ENCODE measurements at places on chromosomes 5 and 9.

DNA sequence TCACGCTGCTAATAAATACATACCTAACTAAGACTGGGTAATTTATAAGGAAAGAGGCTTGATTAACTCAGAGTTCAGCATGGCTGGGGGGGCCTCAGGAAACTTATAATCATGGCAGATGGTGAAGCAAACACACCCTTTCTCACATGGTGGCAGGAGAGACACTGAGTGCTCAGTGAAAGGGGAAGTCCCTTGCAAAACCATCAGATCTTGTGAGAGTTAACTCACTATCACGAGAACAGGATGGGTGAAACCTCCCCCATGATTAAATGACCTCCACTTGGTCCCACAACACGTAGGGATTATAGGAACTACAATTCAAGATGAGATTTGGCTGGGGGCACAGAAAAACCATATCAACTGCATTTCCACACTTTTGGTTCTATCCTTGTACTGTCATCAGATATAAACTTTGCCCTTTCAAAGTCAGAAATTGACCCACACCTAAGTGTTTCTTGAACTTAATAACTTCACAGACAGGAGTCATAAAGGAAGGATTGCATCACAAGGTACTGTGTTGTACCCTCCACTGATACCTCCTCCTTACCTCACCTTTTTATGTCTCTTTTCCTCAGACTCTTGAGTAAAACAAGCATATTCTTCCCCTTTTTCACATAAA is 319.1 kb upstream of the PIK3R1 start:
- no peak for DNase-seq

- DNase-seq = no peak
Measured at GRCh38 chr5:80998590-80998979, 38.4 kb downstream of the RASGRF2 start.

- no peak for DNase-seq
Measured at GRCh38 chr5:21419383-21419782, 1431.4 kb upstream of the CDH18 start.

- no peak for DNase-seq
Measured at GRCh38 chr5:56317923-56318561, 84.9 kb upstream of the ANKRD55 start.

- DNase-seq = no peak
Measured at GRCh38 chr9:127833555-127833954, 20.9 kb downstream of the ENG start.

GRCh38 chr5:163915481-163915961 is 410.1 kb downstream of the MAT2B start:
- no peak for DNase-seq

DNA sequence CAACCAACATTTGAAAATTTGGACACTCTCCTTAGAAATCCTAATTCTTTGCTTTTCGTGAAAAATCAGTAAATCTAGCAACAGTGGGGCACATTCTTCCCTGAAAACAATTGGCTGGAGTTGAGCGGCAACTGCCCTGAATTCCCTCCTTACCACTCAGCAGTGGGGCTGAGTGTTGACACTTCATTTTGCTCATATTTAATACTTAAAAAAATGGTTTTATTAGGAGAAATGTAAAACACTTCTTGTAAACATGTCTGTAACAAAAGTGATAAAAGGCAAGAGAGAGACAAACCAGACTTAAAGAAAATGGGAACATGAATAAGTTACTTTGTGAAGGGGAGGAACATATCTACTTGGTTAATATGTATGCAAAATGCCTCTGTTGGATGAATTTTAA is 193.5 kb downstream of the CNTLN start:
- no peak for DNase-seq

DNA sequence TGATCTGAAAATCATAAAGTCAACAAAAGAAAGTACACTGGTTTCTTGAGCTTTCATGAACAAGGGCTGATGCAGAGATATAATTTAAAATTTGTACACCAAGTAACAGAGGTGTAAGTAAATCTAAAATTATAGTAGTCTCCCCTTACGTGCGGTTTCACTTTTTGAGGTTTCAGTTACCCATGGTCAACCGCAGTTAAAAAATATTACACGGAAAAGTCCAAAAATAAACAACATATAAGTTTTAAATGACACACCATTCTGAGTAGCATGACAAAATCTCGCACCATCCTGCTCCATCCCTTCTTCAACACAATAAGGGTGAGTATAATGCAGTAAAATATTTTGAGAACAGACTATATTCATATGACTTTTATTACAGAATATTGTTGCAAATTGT is 54.4 kb downstream of the AUH start:
- no peak for DNase-seq

DNA sequence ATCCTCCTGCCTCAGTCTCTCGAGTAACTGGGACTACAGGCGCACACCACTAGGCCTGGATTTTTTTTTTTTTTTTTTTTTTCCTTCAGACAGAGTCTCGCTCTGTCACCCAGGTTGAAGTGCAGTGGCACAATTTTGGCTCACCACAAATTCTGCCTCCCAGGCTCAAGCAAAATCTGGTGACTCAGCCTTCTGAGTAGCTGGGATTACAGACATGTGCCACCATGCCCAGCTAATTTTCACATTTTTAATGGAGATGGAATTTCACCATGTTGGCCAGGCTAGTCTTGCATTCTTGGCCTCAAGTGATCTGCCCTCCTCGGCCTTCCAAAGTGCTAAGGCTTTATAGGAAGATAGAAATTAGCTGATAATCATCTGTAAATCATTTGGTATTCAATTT is 43.9 kb downstream of the NSA2 start:
- DNase-seq = no peak

DNA sequence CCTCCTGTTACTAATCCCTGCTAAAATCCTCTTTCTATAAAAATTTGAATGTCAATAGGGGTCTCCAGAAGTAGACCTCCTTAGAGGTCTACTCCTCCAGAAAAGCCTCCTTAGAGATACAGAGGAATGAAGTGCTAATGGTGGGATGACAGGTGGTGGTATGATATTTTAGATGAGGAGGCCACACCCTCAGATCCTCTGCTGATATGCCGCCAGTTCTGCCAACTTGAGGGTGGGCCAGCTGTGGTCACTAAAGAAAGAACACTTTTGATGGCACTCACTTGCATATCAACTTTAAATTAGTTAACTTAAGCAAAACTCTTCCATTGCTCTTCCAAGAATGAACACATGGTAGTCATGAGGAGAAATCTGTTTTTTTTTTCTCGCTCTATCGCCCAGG is 16.9 kb upstream of the UBAP2 start:
- DNase-seq = no peak

DNA sequence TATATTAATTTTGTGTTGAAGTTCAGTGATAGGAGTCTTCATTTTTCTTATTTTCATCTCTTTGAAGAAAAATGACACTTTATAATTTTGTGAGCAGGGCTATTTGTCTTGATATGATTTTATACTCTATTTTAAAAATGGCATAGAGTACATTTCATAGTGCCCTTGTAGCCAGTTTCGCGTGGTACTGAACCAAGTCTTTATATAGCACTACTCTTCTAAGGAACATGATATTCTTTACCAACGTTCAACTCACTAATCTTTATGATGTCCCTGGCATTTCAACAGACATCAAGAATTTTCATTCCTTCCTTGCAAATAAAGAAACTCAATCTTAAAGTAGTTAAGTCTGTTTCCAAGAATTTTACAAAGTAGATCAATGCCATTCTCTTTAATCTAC is 41.5 kb upstream of the HOMER1 start:
- no peak for DNase-seq

- DNase-seq = no peak
Measured at GRCh38 chr5:132074091-132074771, 642 bp downstream of the CSF2 start.

- no peak for DNase-seq
Measured at GRCh38 chr9:77647267-77648233, 572 bp downstream of the GNA14 start.

DNA sequence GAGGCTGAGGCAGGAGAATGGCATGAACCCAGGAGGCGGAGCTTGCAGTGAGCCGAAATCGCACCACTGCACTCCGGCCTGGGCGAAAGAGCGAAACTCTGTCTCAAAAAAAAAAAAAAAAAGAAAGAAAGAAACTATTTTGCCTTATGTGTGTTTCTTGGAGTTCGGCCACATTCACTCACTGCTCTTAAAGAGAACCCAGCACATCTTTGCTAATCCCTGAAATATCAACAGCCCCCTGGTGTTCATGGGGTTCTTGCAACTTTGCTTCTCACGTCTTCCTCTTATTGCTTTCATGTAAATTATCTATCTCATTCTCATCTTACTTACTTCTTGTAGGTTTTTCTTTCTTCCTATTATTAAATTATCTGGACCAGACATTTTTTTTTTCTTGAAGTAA is 126.3 kb upstream of the ASTN2 start:
- DNase-seq = no peak

- DNase-seq = no peak
Measured at GRCh38 chr9:34010979-34011378, 37.7 kb downstream of the UBAP2 start.

GRCh38 chr5:58670582-58670981 is 87.7 kb downstream of the RAB3C start:
- no peak for DNase-seq

- DNase-seq = no peak
Measured at GRCh38 chr9:96167011-96167410, 135.0 kb downstream of the HSD17B3 start.

GRCh38 chr9:68704814-68705530 is at the start of gene PIP5K1B:
TSS of gene PIP5K1B (plus strand) at chr9:68705240. CDS start at chr9:68822615, 117,375 bp downstream.
- peak; percentile 36 for DNase-seq

DNA sequence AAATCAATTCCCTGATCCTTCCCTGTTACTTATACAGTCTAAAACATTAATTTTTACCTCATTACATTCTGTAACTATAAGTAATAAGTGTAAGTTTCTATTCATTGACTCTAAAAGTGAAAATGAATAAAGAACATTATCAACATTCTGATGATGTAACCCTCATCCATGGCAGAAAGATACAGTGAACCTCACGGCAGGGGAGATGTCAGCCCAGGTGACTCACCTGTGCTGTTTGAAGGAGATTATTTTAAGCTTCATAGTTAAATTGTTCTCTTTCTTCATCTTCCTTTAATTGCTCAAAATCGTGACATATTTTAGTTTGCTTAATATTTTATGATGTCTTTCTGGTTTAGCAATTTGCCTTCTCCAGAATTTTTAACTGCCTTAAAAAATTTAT is 268.1 kb downstream of the FSTL4 start:
- DNase-seq = no peak

DNA sequence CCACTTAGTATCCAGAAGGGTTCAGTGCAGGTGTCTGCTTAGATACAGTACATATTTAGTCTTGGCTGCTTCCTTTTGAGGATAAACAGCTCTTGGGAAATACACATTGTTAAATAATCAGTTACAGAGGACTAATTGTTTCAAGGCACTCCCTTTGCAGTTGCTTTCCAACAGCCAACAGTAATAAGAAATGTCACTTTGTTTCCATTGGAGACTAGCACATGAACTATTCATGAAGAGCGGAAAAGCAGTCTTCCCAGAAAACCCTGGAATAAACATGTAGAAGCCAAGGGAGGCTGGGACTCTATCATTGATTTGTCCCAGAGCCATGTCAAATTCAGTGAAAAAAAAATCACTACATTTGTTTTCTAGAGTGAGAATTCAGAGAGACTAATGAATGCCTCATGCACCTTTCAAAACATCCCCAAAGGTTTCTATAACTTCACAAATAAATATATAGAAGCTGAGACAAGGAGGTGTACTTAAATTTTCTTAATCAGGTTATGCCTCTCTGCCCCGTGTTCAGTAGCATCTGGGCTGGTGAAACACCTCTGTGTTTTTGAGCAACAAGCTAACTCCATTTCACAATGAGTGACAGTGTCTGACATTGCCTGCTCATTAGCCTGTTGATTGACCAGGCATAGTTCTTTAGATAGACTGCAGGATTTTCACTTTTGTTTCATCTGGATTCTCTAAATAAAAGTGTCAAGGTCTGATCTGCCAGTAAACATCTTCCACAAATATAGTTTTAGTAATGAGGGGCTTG is 271.5 kb downstream of the ARRDC3 start:
- DNase-seq = no peak

DNA sequence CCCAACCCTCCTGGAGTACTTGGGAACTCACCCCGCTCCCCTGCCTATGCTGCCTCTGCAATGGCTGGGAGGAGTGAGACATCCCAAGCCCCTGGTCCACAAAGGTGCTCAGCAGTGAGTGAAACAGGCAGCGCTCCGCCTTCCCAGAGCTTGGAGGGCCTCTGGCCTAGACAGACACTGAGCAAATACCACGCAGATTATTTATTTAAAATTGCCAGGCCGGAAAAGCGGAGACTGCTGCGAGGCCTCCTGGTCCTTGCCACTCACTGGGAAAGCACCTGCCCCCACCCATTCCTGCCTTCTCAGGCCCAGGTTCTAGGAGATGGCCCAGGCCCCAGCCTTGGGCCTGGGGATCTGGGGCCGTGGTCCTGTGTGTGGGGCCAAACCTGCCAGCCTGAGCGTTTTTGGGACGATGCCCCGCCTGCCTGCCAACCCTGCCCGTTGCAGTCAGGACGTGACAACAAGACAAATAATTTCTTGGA is 17.4 kb downstream of the FGF18 start:
- no peak for DNase-seq

DNA sequence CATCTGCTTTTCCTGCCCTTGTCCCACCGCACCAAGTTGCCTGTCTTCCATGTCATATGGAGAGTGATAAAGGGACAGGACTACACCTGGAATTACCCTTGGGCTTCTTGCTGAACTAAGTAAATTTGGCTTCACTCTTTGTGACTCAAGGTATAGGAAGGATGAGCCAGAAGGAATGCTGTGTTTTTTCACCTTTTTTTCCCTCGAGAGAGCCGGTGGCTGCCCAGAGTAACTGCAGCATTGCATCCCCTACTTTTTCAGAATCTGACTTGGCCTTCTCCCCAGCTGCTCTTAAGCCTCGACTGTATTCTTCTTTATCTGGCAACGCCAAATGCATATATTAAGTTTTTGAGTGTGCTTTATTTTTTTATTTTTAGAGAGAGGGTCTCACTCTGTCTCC is 38.4 kb downstream of the RCL1 start:
- no peak for DNase-seq

GRCh38 chr5:24909210-24909609 is 264.4 kb upstream of the CDH10 start:
- no peak for DNase-seq

DNA sequence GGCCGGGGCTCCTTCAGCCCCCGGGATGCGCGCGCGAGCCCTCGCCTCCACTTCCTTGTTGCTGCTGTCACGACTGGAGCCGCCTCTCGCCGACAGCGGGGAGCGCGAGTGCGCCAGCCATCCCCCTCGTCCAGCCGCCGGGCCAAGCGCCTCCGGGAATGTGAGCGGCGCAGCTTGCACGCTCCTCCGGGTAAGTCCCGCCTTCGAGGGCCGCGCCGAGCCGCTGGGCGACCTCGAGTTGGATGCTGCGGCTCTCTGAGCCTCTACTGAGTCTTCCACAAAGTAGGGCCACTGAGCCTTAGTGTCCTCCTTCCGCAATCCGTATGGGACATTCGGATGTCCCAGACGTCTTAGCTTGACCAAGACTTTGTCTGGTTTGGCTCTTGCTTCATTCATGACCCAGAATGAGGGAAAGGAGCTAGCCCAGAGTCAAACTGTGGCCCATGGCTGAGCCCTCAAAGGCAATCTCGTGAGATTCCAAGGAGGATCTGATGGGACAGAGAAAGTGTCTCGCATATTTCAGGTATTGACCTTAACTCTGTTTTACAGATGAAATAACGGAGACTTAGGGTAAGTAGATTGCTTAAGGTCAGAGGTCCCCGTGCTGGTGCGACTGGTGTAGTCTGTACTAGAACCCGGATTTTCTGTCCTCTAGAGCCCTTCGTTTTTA is 586 bp downstream of the HMGXB3 start:
- DNase-seq = no peak

- no peak for DNase-seq
Measured at GRCh38 chr9:113854310-113854709, 21.8 kb upstream of the ZNF618 start.

- DNase-seq = no peak
Measured at GRCh38 chr9:128568470-128569078, 16.2 kb downstream of the SPTAN1 start.
